ENCODE measurements at places on chromosomes 5 and 9.

DNA sequence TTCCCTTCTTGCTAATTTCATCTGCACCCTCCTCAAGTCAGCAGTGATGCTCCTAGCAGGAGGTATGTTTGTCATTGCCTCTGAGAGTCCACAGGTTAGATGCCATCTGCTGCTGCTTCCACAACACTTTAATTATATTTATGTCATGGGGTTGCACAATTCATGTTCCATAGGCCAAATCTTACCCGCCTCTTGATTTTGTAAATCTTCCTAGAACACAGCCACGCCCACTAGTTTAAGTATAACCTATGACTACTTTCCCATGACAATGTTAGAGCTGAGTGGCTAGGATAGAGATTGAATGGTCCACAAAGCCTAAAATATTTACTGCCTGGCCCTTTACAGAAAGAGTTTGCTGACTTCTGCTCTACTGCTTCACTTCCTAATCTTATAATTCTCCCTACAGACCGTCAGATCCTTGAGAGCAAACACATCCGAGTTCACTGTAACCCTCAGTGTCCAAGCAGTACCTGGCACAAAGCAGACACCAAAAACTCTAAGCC, 21.1 kb downstream of the LIFR start:
- no peak for DNase-seq

DNA sequence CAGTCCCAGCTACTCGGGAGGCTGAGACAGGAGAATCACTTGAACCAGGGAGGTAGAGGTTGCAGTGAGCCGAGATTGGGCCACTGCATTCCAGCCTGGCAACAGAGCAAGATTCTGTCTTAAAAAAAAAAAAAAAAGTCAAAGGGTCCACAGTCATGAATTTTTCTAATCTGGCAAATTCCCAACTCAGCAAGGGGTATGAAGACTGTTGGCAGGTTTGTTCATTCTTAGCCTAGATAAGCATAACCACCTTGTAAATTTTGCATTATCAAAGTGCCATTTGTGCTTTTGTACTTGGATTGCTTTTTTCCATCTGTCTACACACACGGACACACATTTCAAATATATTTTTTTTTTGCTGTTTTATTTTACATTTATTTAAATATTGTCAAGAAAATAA, 299.8 kb upstream of the NUDT12 start:
- DNase-seq = no peak

DNA sequence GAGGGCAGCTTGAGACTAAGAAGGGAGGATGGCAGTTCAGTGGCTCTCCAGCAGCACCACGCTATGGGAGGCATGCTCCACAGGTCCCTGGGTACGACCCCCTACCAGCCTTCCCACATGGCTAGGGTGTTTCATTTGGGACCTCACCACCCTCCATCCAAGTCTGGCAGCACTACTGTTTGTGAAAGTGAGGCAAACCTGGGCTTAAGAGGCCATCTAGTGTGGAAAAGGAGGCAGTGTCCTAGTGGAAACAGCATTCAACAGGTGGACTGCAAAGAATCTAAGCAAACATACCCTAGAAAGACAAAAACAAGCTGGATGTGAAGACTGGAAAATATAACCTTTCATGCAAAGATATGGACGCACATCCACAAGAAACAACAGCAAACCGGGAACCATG, 4.8 kb upstream of the C5orf47 start:
- peak; percentile 49 for DNase-seq

DNA sequence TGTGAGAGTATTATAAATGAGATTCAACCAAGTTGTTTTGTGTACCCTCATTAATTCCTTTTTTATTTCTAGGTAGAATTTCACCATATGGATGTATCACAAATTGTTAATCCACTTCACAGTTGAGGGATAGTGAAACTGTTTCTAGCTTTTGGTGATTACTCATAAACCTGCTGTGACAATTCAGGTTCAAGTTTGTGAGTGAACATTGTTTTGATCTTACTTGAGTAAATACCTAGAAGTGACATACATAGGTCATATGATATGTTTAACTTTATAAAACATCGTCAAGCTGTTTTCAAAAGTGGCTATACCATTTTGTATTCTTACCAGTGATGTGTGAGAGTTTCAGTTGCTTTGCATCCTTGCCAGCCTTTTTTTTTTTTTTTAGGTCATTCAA, 112.9 kb downstream of the CAMK4 start:
- no peak for DNase-seq

- no peak for DNase-seq
Observed at GRCh38 chr5:180810959-180811622, 8.5 kb upstream of the MGAT1 start.

- no peak for DNase-seq
Observed at GRCh38 chr5:38891563-38891962, 45.8 kb downstream of the OSMR start.

- DNase-seq = no peak
Observed at GRCh38 chr5:135195270-135195608, 161.2 kb upstream of the PITX1 start.

GRCh38 chr9:107034831-107035230, 171.9 kb downstream of the ZNF462 start:
- no peak for DNase-seq

DNA sequence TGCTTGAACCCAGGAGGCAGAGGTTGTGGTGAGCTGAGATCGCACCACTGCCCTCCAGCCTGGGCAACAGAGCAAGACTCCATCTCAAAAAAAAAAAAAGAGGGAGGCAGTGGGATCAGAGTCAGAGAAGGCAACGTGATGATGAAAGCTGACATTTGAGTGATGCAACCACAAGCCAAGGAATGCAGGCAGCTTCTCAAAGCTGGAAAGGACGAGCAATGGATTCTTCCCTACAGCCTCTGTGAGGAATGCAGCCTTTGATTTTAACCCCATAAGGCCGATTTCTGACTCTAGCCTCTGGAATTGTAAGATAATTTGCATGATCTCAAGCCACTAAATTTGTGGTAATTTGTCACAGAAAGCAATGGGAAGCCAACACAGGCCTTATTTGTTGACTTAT, 9.8 kb downstream of the TGFBI start:
- DNase-seq = no peak

DNA sequence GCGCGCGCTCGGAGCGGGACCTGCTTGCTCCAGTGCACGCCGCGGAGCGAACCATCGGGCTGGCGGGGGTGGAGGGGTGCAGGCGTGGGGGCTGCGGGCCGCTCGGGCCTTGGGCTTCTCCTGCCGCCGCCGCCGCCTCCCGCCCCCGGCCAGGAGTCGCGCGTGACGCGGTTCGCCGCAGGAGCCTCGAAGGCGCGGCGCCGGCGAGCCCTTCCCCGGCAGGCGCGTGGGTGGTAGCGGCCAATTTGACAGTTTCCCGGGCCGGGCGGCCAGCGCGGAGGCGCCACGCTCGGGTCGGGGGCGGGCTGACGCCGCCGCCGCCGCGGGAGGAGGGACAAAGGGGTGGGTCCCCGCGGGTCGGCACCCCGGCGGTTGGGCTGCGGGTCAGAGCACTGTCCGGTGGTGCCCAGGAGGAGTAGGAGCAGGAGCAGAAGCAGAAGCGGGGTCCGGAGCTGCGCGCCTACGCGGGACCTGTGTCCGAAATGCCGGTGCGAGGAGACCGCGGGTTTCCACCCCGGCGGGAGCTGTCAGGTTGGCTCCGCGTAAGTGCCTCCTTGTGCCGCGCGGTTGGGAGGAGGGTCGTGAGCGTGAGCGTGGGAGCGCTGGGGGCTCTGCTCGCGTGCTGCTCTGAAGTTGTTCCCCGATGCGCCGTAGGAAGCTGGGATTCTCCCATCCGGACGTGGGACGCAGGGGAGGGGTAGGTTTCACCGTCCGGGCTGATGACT, at the start of gene TJP2:
Gene TJP2, plus strand, starts transcription at position 387 of the 725 bp plus-strand sequence. Its CDS starts 96 bp downstream, at position 483.
- DNase-seq = peak; percentile 20

- no peak for DNase-seq
Observed at GRCh38 chr9:8868632-8869031, 1069.1 kb upstream of the DMAC1 start.

All from NCI-H526 (cell line).